ENCODE measurements at places on chromosomes 3 and 15.

GRCh38 chr3:52006820-52007133 lies 11.1 kb upstream of the RPL29 start:
- DNase-seq = no peak

DNA sequence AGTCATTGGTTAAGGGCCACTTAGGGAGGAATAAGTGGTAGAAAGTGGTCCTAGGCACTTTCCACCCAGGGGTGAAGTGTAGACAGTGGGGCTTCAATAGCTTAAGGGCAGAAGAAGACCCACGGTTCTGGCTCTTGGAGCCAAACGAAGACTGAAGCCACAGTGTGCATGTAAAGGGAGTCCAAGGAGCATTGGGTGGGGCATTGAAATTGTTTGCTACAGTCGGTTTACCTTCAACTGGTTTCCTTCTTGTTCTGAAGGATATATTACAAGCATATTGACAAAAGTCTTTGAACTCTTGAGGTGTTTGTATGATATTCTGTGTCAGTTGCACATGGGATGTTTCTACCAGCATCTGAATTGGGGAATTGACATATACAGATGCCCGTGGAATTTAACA lies 166.5 kb upstream of the CTDSPL start:
- no peak for DNase-seq

DNA sequence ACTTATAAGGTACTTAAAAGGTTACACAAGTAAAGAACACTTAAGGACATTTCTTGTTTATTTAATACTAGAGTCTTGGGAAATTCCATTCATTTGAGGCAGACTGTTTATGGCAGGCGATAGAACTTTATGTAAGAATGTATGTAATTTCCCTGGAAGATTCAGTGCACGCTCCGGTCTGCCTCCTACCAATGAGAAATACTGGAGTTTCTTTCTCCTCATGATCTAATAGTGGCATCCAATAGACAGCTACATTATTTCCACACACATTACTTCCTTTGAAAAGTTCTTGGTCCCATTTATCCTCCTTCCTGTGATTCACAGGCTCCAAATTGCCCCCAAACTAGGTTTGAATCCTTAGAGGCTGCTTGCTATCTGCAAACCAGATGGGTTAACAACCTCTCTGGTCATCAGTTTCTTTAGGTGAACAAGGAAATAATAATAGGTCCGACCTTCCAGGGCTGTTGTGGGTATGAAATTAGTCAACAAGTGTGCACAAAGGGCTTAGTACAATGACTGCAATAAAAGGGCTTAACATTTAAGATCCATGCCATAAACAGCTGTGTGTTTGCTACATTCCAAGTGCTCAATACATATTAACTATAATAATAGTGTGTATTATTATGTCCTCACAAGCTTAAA lies 30.7 kb downstream of the EIF4E3 start:
- peak; percentile 51 for DNase-seq

GRCh38 chr15:81744364-81744763 lies 301.5 kb downstream of the MEX3B start:
- DNase-seq = no peak

DNA sequence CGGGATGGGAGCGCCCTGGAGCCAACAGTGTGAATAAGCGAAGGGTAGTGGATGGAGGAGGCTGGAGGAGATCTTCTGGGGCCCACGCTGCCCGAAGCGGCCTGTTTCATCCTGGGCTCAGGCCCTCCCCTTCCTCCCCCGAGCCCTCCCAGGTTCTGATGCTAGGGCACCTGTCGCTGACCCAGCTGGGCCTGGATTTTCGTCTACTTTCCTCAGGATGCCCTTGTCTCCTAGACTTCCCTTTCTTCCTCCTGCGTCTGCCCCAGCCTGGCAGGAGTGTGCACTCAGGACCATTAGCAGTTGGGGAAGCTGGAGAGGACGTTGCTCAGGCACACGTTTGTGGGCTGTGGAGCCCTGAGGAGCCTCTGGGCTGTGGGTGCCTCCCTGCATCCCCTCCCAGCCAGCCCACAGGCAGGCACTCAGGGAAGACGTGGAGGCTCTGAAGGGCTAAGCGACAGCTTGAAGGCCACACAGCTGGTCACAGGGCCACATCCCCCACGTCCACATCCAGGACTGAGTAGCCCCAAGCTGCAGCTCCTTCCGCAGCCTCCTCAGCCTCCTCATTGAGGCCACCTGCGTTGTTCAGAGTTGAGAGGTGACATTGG lies 23.9 kb upstream of the PIGZ start:
- DNase-seq = no peak

GRCh38 chr15:42069496-42070278 lies 24.7 kb downstream of the PLA2G4D start:
- DNase-seq = no peak

- peak; percentile 29 for DNase-seq
Observed at GRCh38 chr15:70362886-70363285, 265.2 kb upstream of the TLE3 start.

- DNase-seq = no peak
Observed at GRCh38 chr3:73536952-73537351, 87.8 kb downstream of the PDZRN3 start.

DNA sequence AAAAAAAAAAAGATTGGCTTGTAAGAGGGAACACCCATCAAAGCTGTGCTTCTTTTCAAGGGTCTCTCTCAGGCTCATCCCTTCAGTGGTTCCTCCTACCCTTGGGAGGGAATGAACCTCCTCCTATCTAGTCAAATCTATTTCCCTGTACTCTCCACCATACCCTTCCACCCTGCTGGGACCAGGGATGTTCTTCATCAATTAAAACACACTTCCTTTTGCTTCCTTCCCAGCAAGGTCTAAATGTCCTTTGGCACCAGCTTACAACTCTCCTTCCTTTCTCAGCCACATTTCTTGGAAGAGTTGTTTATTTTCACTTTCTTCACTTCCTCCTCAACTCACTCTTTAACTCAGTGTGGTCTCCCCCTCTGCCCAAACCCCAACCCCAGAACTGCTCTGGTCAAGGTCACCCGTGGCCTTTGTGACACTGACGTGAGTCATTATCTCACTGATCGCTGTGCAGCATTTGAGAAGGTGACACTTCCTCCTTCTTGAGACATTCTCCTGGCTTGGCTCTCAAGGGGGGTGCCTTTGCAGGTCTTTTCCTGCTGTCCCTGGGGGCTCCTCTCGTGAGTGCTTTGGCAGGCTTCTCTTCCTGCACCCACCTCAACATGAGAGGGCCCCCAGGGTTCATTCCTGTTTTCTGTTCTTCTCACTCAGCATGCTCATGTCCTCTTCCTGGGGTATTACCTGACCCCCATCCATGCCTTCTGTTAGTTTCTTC lies 210.5 kb upstream of the TLE3 start:
- DNase-seq = no peak

GRCh38 chr3:177358977-177359592 lies 161.8 kb upstream of the TBL1XR1 start:
- peak; percentile 82 for DNase-seq

- DNase-seq = no peak
Observed at GRCh38 chr15:50061503-50061902, 57.5 kb downstream of the ATP8B4 start.

- DNase-seq = no peak
Observed at GRCh38 chr3:88434001-88434400, 284.2 kb downstream of the C3orf38 start.

- no peak for DNase-seq
Observed at GRCh38 chr3:41573591-41573990, 374.3 kb downstream of the CTNNB1 start.

DNA sequence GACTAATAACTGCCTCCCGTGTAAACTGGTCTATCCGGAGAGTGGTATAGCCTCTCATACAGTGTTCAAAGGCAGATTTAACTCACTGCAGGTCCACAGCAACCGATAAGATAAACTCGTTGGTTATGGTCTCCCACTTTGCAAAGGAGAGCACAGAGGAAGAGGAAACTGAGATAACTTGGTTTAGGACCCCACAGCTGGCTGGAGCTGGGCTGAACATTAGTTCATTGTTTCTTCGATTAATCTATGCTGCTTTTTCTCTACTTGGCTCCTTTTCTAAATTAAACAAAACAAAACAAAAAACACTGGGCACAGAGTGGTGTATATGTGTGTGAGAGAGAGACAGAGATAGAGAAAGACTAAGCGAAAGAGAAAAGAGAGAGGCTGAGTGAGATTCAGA lies 5.0 kb upstream of the DLG1 start:
- no peak for DNase-seq
